ENCODE measurements at places on chromosomes 4 and X.

- DNase-seq, result no peak
Observed at GRCh38 chrX:132119821-132120515, 7.9 kb downstream of the FRMD7 start.

GRCh38 chr4:48635310-48635709, 144.8 kb downstream of the FRYL start:
- DNase-seq, result no peak

DNA sequence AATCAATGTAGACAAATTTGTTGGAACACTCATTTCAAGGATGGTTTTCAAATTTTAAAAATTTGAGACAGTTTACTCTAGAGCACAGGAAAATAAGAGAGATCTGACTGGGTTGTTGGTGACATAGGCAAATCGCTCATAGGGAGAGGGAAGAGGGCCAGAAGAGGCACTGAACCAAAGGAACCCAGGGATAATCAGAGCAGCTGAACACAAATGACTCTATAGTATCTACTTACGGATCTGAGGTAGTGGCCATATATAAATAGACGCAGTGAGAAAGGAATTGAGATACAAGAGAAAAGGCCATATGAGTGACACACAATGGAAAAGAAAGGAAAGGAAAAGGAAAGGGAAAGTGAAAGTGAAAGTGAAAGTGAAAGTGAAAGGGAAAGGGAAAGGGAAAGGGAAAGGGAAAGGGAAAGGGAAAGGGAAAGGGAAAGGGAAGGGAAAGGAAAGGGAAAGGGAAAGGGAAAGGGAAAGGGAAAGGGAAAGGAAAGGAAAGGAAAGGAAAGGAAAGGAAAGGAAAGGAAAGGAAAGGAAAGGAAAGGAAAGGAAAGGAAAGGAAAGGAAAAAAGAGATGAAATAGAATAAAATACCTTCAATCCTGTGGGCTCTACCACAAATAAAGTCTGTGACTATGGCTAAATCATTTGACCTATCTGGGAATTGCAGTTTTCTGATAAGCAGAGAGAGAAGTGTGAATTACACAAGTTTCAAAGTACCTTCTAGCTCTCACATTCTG, 759.2 kb downstream of the DMD start:
- no peak for DNase-seq

DNA sequence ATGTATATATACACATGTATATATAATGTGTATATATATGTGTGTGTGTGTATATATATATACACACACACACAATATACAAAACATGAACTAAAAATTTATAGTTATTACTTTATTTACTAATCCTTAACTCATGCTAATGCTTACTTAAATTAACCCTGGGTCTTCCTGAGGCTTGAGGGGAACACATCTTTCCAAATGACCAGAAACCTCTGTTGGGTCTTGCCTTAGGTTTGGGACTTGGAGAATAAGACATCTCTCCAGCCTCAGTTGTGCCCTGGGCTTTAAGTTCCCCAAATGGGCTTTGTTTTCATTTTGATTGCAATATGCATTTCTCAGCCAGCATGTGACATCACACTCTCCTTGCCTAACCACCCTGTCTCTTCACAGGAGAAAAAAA, 7.7 kb downstream of the GEMIN8 start:
- DNase-seq, result no peak

- DNase-seq, result peak; percentile 33
Observed at GRCh38 chr4:153643406-153644383, 40.4 kb upstream of the TLR2 start.

DNA sequence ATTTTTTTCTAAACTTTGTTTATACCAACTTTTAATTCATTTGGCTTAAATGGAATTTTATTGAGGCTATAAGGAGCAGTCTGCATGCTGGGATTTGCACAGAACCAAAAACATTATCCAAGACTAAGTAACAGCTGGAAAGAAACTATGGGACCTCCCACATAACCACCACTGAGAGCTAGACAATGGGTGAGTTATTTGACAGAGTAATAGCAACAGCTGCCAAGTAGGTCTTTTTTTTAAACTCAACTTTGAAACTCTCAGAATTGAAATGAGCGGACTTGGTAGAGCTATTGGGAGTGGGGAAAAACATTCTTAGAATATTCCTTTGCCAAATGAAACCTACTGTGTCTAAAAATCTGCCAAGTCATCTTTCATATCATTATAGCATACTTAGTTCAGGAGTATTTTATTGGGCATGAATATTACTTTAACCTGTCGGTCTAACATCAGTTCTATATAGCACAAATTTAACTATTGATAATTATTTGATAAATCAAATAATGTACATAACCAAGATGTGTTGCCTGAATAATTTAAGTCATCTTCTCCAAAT, 1428.0 kb downstream of the PCDH7 start:
- DNase-seq, result no peak

DNA sequence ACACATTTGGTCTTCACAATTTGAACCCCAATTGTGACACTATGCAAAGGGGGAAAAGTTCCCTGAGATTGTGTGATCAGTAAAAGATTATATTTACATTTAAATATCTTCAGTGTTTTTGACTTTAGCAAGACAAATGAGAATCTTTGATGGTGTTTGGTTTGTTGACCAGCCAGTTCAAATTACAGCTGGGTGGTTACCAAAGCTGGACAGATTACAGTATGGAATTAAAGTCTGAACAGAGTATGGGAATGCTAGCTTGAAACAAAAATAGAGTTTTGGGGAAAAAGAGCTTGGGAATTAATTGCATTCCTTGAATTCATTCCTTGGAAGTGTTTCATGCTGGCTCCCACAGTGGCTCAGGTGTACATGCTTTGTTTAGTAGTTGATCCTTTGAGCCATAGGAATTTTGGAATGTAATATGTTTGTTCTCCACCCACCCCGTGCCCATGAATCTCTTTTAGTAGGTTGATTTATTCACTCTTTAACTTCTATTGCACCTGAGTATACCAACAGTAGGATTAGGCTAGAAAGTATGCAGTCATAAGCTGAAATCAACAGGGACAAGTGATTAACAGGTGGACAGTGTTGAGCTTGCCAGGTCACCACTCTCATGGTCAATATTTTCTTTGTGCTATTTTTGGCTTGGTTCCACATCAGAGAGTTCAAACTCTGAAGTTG, 81.1 kb upstream of the HELT start:
- no peak for DNase-seq

- DNase-seq, result no peak
Observed at GRCh38 chrX:47200385-47201150, 6.9 kb downstream of the UBA1 start.

- DNase-seq, result no peak
Observed at GRCh38 chr4:39083164-39083563, 21.1 kb downstream of the KLHL5 start.

DNA sequence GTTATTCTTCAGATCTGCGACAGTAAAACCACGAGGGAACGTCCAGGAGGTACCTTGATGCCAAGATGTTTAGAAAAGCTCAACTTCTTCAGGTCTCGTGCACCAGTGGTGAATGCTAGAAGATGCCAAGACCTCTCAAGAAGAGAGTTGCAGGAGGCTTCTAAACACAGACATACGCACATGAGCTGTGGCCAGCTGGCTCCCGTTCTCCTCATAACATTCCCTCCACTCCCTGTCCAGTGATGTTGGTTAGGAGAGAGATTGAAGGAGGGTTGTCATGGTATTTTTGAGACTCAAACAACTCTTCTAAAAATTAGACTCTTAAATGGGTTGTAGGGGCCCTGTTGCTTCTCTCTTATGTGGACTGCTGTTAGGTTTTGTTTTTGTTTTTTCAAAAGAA, 184.3 kb downstream of the QDPR start:
- no peak for DNase-seq

DNA sequence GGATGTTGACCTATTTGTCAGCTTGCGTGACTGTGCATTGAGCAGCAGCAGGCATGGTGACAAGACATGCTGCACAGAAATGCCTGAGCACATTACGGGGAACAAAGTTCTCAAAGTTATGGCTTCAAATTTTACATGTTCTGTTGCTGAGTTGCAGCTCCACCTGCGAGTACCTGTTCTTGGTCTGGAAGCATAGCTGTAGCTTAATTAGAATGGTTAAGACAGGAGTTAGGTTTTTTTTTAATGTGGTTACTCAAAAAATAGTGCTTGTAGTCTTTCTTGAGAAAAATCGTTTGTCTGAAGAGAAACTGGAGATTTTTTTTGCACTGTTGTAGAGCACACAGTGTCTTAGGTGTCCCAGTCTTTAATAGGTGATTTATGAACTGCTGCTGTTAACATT, 38.8 kb upstream of the GNPDA2 start:
- DNase-seq, result no peak

DNA sequence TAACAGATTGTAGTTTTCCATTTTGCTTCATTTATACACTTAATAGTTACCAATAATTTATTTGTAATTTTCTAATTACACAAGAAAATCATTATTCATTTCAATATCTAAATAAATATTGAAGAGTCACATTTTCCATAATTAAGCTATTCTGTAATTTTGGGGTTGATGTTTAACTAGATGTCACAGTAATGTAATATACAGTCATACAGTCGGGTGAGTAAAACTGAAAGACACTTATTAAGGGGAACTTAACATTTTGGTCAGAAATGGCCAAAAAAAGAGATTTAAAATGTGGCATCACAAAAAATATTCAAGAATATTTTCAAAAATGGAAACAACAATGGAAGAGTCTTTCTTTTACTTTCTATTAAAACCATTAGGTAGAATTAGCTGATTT, 1080.3 kb downstream of the ARAP2 start:
- DNase-seq, result no peak

DNA sequence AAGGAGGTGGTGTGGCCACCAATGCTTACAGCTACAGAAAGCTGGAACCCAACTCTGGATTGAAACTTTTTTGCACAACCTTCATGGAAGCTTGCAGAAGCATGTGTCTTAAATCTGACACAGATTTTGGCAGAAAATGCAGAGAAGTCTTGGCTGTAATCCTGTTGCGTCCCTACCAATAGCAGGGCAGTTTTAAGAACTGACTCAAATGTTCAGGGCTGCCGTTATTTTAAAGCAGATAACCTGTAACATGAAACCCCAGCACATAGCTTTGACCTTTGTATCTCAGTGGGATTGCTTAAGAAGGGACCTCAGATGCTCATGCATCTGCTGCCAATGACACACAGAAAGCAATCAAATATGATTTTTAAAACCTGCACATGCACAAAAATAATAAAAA, at the start of gene VEGFD:
VEGFD (minus strand) TSS at position 110 of the 400 bp plus-strand sequence. CDS start 467 bp downstream, outside the sequence.
- DNase-seq, result peak; percentile 34

DNA sequence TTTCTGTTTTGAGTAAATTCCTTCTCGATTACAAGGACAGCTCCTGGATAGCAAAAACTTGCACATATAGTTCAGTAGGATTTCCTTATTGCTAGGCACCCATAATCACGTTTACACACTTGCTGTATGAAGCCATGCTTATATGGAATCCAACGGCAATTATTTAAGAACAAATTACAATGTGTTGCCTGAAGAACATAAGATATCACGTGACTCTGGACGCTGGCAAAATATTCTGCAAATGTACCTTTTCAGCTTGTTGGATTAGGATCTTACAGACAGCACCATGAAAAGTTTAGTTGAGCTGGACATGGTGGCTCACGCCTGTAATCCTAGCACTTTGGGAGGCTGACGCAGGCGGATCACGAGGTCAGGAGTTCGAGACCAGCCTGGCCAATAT, 17.4 kb downstream of the MFAP3L start:
- DNase-seq, result no peak

- no peak for DNase-seq
Observed at GRCh38 chrX:39017716-39018115, 216.5 kb downstream of the MID1IP1 start.

GRCh38 chr4:164700471-164700870, 53.5 kb upstream of the SMIM31 start:
- DNase-seq, result no peak

- no peak for DNase-seq
Observed at GRCh38 chr4:102301167-102301566, 44.1 kb downstream of the SLC39A8 start.

- DNase-seq, result no peak
Observed at GRCh38 chr4:101528526-101528925, 181.2 kb upstream of the PPP3CA start.

DNA sequence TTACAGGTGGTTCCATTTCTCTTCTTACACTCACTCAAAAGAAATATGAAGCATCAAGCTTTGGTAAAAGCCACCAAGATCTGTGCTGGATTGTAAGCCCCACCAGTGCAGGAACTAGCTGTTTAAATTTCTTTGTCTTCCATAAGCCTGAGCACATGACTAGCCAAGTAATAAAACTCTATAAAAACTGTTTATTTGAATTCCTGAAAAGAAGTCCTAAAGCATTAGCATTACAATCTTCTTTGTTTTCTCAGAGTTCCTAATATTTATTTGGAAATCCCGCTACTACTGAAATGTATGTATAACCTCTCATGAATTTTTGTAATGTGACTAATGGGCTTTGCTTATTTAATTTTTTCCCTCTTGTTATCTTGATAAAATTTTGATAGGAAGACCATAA, 65.9 kb downstream of the IQCM start:
- DNase-seq, result no peak

DNA sequence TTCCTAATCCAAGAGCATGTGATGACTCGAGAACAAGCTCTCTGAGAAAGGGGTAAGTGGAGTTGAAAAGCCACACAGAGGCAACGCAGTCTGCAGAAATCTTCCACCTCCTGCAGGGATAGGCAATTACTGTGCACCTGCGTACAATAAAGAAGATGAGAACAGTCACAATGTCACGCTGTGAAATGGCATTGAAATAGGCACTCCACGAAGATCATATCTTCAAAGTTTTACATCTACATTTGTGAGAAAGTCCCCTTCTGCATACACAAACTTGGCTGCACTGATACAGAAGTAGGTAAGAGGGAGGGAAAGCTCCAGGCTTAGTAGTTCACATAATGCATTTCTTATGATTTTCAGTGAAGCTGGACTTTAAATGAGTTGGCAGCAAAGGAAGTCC, 27.1 kb downstream of the DDX60L start:
- DNase-seq, result no peak

- no peak for DNase-seq
Observed at GRCh38 chr4:4386296-4386735, 586 bp upstream of the NSG1 start.

- DNase-seq, result no peak
Observed at GRCh38 chr4:87281603-87282002, 41.1 kb downstream of the HSD17B13 start.

GRCh38 chrX:15399962-15400391, 15.8 kb upstream of the VEGFD start:
- DNase-seq, result no peak

DNA sequence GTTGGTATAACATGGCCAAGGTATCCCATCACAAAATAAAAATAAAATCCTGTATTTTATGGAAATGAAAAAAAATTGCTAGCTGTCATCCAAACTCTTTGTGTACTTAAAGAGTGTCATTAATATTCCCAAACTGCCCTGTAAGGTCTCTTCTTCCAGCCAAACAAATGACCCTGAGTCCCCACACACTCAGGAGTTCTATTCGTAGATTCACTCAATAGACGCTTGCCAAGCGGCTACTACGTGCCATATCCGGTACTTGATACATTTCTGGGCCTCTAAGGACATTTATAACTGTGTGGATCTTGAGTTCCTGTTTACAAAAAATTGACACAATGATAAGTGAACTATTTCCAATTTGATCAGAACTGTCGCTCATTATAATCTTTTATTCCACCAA, 245.1 kb downstream of the SCFD2 start:
- no peak for DNase-seq

- no peak for DNase-seq
Observed at GRCh38 chrX:121191779-121192178, 144.4 kb downstream of the GLUD2 start.

GRCh38 chr4:67713529-67714247, 12.7 kb upstream of the UBA6 start:
- no peak for DNase-seq
